ENCODE measurements at places on chromosomes 2 and 18. TPM values are rescaled to one million over a fixed set of nuclear protein-coding genes. Genes with fewer than 3 reads are reported as not detected.

DNA sequence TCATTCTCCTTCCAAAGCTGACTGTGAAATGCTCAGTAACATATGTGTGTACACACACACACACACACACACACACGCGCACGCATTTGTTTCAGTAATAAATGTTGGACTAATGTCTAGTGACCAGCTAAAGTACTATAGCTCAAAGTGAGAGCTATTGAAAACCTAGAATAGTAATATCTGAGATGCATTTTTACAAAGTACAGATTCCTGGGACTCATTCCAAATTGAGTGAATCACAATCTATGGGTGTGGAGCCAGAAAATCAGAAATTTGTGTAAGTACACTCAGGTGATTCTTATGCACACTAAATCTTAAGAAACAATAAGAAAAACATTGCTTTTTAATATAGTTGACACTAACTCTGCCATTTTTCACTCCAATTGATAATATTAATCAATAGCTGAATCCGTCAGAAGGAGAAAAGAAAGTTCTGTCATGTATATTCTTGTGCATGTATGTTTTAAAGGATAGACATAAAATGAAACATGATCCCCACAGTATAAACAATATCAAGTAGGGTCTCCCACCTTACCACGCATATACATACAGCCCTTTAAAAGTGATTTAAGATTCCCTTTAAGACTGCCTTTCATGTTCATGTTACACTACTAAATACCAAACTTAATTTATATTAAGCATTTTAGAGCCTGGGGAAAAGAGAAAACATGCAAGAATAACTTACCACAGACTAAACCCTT, 123.5 kb downstream of the ATAD2B start:
- H3K27ac ChIP-seq = peak overlapping the region; percentile 18
- H3K27me3 ChIP-seq = no peaks in the 10 kb centered on the region
- no peak overlapping the region for H3K4me3 ChIP-seq
- no peaks in the 10 kb centered on the region for H3K36me3 ChIP-seq
- DNase-seq = peak; percentile 68
- H3K4me1 ChIP-seq = peaks cover 34% of the 10 kb centered on the region

DNA sequence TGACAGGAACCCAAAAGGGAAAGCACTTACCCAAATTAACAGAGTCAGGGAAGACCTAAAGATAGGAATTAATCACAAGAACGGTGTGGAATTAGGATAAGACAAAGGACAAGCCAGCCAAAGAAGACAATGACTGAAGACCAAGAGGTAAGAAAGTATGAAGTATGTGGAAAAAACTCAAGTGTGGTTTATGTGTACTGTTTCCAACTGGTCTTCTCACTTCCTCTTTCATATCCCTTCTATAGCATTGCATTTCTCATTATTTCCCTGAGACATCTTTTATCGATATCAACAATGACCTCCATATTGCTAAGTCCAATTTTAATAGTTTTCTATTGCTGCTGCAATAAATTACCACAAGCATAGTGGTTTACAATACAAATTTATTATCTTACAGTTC, 313.5 kb upstream of the SLC39A10 start:
- no peaks in the 10 kb centered on the region for H3K4me1 ChIP-seq
- no peaks in the 10 kb centered on the region for H3K36me3 ChIP-seq
- H3K4me3 ChIP-seq = no peak overlapping the region
- H3K27ac ChIP-seq = no peak overlapping the region
- DNase-seq = no peak
- H3K27me3 ChIP-seq = no peaks in the 10 kb centered on the region

DNA sequence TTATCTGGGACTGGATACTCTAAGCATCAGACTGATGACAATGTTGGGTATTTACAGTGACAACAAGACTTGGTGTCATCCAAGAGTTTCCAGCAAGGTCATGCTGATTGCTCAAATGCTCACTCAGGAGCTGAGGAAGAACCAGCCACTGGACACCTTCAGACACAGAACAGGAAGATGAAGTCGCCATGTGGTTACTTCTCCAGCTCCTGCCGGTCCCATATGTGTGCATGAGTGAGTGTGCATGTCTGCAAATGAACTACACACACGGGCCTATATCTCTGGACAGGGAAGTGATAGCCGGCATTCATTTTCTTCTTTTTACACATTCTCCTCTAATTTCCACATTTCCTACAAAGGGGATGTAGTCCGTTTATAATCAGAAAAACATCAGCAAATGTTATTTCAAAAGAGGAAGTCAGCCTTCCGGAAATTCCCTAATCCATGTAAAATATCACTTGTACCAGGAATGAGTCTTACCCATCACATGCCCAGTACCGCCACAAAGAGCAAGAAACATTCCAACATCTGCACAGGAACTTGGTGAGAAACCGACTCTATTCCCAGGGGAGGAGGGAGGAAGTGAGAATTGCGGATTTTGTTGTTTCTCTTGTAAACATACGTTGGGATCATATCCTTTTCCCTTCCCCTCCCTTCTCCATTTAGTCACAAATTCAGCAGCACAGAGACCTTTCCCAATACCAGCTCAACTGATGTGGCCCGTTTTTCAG, 10.8 kb downstream of the RFX8 start:
- no peaks in the 10 kb centered on the region for H3K27me3 ChIP-seq
- no peak overlapping the region for H3K4me3 ChIP-seq
- DNase-seq = no peak
- H3K27ac ChIP-seq = no peak overlapping the region
- H3K4me1 ChIP-seq = no peaks in the 10 kb centered on the region

DNA sequence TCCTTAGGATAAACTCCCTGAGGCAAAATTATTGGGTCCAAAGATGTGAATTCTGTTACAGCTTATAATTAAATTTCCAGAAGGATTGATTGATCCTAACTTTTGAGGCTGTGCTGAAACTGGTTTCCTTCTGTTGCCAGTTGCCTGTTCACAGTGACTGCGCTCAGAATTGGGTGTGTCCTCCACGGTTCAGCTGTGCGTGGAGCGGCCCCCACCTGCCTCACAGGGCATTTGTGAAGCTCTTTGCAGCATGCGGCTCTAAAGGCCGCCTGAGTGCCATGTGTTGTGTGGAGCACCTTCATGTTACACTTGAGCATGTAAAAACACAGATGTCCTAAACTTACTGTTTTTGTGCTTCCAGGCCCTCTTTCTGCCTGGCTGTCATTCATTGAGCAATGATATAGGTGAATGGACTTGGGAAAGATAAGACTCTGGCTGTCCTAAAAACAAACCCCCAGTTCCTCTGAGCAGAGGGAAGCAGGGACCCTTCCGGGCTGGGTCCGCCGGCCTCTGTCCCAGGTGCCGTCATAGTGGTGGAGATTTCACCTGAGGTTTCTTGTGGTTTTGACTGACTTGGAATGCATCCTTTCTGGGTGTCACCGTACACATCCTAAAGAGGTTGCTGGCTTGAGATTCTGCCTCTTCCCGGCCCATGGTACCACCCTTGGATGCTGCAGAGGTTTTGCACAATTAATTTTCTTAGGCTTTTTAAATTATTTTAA, 173.6 kb downstream of the LDLRAD4 start:
- H3K27ac ChIP-seq = no peak overlapping the region
- no peaks in the 10 kb centered on the region for H3K4me1 ChIP-seq
- H3K4me3 ChIP-seq = no peak overlapping the region
- peaks cover 75% of the 10 kb centered on the region for H3K27me3 ChIP-seq
- no peak for DNase-seq
- H3K36me3 ChIP-seq = no peaks in the 10 kb centered on the region

GRCh38 chr2:226790431-226790830, 9.2 kb downstream of the IRS1 start:
- no peaks in the 10 kb centered on the region for H3K27me3 ChIP-seq
- H3K4me1 ChIP-seq = peaks cover 32% of the 10 kb centered on the region
- H3K36me3 ChIP-seq = peaks cover 46% of the 10 kb centered on the region
- H3K4me3 ChIP-seq = no peak overlapping the region
- no peak for DNase-seq

- H3K4me3 ChIP-seq = peak overlapping the region; percentile 90
- H3K27me3 ChIP-seq = no peaks in the 10 kb centered on the region
Observed at GRCh38 chr2:218567797-218568189, 358 bp downstream of the USP37 start.

DNA sequence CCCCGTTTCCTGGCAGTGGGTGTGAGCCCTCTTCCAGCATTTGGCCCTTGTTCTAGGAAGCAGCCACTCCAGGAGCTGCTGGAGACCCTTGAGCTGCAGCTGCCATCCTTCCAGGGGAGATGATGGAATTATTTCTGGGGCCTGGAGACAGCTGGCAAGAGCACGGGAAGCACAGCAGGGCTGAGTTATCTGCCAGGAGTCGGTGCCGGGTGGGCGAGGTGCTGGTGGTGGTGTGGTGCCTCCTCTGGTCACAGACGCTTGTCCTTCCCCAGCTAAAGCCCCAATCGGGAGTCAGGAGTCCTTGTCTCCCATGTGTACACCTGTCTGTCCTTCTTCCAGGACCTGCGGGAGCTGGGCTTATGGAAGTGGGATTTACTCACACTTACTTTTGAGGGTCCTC, 36.0 kb downstream of the DPYSL5 start:
- peaks cover 76% of the 10 kb centered on the region for H3K27me3 ChIP-seq
- no peak overlapping the region for H3K27ac ChIP-seq
- no peaks in the 10 kb centered on the region for H3K4me1 ChIP-seq
- no peak overlapping the region for H3K4me3 ChIP-seq
- no peak for DNase-seq

DNA sequence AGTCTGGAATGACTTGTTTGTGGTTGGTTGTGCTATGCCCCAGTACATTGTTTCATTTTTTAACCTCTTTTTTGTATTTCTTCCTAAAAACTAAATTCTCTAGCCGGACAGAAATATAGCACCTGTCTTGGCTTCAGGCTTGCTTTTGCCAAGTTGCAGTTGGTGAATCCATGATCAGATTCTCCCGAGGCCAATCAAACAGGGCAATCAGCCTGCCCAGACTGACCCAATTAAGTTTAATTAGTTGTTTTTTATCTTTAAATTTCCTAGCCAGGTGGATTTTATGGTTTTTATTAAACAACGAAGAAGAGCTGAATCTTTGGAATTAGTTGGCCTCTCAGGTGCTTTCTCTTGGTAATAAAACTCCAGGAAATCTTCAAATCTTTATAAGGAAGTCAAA, 162.1 kb downstream of the CPS1 start:
- no peaks in the 10 kb centered on the region for H3K27me3 ChIP-seq
- no peak for DNase-seq
- no peaks in the 10 kb centered on the region for H3K4me1 ChIP-seq
- H3K4me3 ChIP-seq = no peak overlapping the region
- no peak overlapping the region for H3K27ac ChIP-seq

The DOK1 gene
- 15.0 TPM for total RNA-seq

All from PC-9 (cell line).